Stomach (tissue), 19 donors: ENCODE measurements at places on chromosomes 13 and 19. TPM values are rescaled to one million over a fixed set of nuclear protein-coding genes. Genes with fewer than 3 reads are reported as not detected.

DNA sequence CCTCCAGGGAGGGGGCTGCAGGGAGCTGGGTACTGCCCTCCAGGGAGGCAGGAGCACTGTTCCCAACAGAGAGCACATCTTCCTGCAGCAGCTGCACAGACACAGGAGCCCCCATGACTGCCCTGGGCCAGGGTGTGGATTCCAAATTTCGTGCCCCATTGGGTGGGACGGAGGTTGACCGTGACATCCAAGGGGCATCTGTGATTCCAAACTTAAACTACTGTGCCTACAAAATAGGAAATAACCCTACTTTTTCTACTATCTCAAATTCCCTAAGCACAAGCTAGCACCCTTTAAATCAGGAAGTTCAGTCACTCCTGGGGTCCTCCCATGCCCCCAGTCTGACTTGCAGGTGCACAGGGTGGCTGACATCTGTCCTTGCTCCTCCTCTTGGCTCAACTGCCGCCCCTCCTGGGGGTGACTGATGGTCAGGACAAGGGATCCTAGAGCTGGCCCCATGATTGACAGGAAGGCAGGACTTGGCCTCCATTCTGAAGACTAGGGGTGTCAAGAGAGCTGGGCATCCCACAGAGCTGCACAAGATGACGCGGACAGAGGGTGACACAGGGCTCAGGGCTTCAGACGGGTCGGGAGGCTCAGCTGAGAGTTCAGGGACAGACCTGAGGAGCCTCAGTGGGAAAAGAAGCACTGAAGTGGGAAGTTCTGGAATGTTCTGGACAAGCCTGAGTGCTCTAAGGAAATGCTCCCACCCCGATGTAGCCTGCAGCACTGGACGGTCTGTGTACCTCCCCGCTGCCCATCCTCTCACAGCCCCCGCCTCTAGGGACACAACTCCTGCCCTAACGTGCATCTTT is 7.8 kb upstream of the CEACAM5 start:
- no peak overlapping the region for H3K4me3 ChIP-seq
- H3K36me3 ChIP-seq, result no peaks in the 10 kb centered on the region
- H3K4me1 ChIP-seq, result peaks cover 12% of the 10 kb centered on the region
- H3K27me3 ChIP-seq, result peaks cover 47% of the 10 kb centered on the region
- H3K27ac ChIP-seq, result no peak overlapping the region

Gene ZNF135
- 3.5 TPM for total RNA-seq

DNA sequence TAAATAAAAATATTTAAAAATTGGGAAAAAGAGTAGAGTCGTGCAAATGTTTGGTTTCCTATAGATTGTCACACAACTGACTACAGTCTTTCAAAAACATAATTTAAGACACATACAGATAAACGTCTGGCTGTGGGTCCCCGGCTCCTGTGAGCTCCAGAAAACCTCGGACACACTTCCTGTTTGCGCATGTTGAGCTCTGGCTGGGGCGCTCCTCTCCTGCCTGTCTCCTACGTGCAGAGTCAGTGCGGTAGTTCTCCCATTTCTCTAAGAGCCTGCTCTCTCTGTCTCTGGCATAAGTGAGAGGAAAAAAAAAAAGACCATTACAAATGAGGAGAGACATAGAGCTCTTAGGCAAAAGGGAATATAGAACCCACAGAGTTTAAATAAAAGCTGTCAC is 128.2 kb upstream of the OBI1 start:
- no peaks in the 10 kb centered on the region for H3K36me3 ChIP-seq
- H3K4me3 ChIP-seq, result no peak overlapping the region
- no peaks in the 10 kb centered on the region for H3K4me1 ChIP-seq
- no peak overlapping the region for H3K27ac ChIP-seq
- no peak for DNase-seq
- H3K27me3 ChIP-seq, result no peaks in the 10 kb centered on the region

DNA sequence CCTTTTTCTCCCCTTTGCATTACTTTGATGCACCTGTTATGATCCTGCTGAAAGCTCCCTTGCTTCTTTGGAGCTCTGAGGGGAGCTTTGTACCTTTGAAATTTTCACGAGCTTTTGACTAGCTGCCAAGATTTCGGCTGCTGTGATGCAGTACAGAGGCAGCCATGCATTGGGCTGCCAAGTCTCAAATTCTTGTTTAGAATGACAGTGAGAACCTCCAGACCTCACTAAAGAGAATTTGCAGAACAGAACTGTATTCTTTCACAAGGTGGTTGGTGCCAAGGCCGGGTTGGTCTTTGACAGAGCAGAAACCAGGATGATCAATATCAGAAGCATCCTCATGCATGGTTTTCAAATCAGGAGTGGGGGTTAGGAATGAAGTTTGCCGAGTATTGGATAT is 414.8 kb downstream of the GPC5 start:
- DNase-seq, result no peak
- no peaks in the 10 kb centered on the region for H3K27me3 ChIP-seq
- H3K36me3 ChIP-seq, result no peaks in the 10 kb centered on the region
- H3K4me3 ChIP-seq, result no peak overlapping the region
- H3K27ac ChIP-seq, result no peak overlapping the region

Gene KCNRG
- 3.8 TPM for total RNA-seq

DNA sequence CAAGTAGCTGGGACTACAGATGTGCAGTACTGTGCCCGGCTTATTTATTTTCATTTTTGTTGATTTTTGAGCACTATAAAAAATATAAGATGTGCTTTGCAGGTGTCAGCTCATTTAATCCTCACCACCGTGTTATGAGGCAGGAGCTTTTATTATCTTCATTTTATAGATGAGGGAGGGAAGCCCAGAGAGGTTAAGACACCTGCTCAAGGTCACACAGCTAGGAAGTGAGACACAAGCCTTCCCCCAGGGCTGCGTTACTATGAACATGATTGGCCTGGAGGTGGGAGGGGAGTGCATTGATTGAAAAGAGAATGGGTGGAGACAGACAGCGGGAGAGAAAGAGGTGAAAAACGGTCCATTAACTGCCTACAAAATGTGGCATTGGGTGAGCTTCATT is 7.2 kb downstream of the ANKRD24 start:
- no peak overlapping the region for H3K4me3 ChIP-seq
- DNase-seq, result no peak
- no peaks in the 10 kb centered on the region for H3K36me3 ChIP-seq
- H3K4me1 ChIP-seq, result no peaks in the 10 kb centered on the region
- no peak overlapping the region for H3K27ac ChIP-seq
- H3K27me3 ChIP-seq, result peaks cover 7% of the 10 kb centered on the region

GRCh38 chr19:5934774-5935472 is 20.9 kb downstream of the CAPS start:
- peaks cover 6% of the 10 kb centered on the region for H3K4me1 ChIP-seq
- H3K27ac ChIP-seq, result peak overlapping the region; percentile 57
- no peaks in the 10 kb centered on the region for H3K27me3 ChIP-seq
- DNase-seq, result no peak

Gene IPO5
- total RNA-seq, result 232 TPM

DNA sequence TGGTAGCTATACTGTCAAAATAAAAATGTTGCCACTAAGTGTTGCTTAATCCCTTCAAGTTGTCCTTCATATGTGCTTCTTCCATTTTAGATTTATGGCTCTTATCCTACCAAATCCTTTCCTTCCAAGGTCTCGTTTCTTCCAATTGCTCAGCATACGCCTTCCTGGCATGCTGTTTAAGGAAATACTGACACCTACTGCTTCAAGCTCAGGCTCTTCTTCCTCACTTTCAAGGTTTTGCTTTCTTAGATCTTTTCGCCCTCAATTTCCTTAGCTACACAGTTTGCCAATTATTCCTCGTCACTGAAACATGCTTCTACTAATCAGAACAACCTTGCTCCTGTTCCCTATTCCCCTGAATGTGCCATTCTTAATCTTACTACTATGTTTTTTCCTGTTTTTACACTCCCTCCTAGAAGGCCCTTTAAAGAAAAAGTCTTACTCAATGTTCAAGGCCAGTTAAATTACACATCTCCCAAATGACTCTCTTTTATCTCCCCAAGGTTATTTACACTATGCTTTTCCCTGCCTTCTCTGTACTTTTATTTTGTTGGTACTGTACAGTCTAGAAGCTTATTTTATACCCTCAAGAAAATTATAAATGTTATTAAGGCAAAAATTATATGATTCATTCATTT is 343.1 kb downstream of the MZT1 start:
- H3K4me3 ChIP-seq, result no peak overlapping the region
- DNase-seq, result peak; percentile 12
- no peaks in the 10 kb centered on the region for H3K36me3 ChIP-seq
